ENCODE measurements at places on chromosomes 7 and 10.

DNA sequence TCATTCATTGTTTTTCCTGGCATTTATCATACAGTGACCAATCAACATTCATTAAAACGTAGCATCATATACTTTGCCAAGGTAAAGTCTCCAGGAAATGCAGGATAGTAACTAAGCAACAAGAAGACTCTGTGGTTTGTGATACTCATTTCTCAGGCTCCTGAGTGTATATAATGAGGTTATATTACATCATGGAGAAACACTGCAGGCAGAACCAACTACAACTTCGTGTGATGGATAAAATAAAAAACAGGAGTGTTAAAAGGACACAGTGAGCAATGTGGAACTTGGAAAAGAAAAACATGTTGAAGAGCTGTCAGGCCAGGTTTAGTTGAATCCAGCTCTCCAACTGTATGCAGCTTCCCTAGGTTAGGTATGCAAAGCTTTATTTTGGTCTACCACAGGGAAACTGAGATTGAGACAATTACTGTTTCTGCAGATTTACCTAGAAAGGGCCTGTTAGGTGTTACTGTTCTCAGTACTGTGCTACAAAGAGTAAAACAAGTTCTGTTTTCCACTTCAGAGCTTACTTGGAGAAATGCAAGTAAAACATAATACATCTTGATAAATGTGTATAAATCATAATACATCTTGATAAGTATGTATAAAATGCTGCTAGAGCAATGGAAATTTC lies 7.8 kb upstream of the CCNY start:
- DNase-seq, result no peak

- DNase-seq, result no peak
Observed at GRCh38 chr7:55150709-55151451, 132.1 kb downstream of the EGFR start.

DNA sequence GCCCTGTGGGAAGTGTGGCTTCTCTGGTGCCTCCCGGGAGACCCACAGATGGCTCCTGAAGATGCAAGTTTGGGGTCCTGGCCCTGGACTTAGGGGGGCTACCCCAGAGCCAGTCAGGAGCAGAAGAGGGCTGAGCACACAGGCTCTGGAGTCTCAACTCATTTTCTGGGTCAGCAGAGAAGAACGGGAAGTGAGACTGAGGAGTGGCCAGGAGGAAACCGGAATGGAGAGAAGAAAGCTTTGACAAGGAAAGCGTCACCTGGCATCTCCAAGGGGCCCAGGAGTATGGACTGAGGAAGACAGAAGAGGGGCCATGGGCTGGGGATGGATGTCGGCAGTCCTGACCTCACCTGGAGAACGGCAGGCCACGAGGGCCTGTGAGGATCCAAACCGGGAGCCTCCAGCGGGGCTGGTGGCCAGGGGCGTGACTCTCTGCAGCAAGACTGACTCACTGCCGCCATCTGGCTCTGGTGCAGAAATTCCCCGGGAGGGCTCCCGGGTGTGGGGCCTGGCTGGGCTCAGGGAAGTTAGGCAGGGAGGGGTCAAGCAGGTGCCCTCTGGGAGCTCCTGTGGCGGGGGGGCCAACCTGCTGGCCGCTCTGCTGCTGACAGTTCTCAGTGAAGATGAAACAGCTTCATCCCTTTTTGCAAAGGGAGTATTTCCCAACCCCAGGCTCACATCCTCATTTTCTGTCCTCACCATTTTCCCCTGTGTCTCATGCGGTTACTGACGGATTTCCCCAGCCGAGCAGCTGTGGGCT lies 23.6 kb downstream of the DAGLB start:
- no peak for DNase-seq

GRCh38 chr10:114523876-114524275 lies 119.6 kb upstream of the AFAP1L2 start:
- DNase-seq, result no peak

GRCh38 chr10:43230909-43231522 lies 35.8 kb downstream of the RASGEF1A start:
- no peak for DNase-seq

GRCh38 chr10:133157662-133158436 lies 2.2 kb upstream of the KNDC1 start:
- DNase-seq, result no peak

DNA sequence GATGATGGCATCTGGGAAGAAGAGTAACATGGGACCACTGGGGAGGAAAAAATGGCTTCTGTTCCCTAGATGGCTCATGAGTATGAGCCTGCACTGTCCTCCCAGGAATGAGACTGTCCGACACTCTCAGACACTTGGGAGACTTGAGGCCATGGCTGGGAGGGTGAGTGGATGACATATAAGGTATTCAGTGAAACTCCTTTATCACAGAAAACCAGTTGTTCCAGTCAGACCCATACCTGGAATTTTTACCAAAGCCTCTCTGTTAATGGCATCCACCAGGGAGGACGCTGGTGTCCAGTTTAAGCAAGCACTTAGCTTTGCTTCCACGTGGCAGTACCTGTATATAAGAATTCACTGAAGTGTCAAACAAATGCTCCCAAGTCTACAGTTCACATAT lies 116.7 kb upstream of the C10orf90 start:
- DNase-seq, result no peak

DNA sequence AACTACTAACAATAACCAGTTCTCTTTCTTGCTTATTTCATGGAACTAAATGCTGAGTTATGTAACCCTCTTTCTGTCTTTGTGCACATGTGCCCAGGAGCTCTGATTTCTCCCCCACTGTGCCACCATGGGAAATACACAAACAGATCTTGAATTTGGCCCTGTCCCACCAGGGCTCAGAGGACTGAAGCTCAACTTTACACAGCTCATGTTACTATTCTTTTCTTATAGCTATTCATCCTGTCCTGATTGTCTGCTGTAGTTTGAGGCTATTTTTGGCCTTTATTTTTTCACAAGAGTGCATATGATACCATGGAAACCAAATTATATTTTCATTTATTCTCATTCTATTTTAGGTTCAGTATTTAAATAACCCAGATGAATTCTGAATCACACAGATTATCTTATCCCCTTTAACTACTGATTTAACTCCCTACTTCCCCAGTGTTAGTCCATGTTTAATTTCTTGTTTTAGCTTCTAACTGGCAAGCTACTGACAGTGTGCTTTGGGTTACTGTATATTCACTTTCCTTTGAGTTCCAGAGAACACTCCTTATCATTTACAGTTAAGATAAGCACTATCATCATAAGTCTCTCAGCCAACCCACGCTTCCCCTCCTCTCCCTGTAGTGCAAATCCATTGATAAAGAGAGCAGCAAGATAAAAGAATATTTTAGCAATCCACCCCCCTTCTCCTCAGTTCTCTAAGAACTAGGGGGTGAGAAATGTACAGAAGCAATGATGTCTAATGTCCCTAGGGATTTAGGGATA lies 71.8 kb upstream of the GSDME start:
- DNase-seq, result no peak

DNA sequence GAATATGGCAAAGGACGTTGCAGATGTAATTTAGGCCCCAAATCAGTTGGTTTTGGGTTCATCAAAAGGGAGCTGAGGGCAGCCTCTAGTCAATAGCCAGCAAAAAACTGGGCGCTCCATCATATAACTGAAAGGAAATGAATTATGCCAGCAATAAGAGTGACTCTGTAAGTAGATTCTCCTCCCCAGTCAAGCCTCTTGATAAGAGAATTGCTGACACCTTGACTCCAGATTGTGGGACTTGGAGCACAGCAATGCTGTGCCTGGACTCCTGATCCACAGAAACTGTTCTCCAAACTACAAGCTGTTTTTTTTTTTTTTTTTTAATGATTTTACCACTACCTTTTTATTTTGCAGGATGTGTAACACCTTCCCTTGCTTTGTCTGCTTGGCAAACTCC lies 25.5 kb downstream of the ZFAND4 start:
- no peak for DNase-seq

DNA sequence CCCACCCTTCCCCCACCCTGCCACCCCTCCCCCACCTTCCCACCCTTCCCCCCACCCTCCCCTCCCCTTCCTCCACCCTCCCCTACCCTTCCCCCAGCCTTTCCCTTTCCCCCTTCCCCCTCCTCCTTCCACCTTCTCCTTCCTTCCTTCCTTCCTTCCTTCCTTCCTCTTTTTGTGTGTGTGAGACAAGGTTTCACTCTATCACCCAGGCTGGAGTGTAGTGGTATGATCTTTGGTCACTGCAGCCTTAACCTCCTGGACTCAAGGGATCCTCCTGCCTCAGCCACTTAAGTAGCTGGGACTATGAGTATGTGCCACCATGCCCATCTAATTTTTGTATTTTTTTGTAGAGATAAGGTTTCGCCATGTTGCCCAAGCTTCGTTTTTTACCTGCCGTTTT lies 35.2 kb downstream of the CYP17A1 start:
- no peak for DNase-seq

DNA sequence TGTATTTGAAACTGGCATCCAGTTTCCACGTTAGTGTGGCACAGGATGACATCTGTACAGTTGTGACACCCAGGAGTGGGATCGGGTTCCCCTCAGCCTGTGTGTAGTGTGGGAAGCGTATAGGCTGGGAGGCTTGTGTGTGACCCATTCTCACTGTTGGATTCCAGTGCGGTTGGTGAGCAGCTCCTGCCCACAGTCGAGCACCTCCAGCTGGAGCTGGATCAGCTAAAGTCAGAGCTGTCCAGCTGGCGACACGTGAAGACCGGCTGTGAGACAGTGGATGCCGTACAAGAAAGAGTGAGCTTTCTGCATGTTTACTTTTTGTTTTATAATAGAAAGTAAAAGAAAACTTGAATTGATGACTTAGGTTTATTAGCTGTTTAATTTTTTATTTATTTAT lies 18.7 kb upstream of the GET4 start:
- no peak for DNase-seq

- no peak for DNase-seq
Observed at GRCh38 chr10:129483430-129484010, 16.5 kb downstream of the MGMT start.

DNA sequence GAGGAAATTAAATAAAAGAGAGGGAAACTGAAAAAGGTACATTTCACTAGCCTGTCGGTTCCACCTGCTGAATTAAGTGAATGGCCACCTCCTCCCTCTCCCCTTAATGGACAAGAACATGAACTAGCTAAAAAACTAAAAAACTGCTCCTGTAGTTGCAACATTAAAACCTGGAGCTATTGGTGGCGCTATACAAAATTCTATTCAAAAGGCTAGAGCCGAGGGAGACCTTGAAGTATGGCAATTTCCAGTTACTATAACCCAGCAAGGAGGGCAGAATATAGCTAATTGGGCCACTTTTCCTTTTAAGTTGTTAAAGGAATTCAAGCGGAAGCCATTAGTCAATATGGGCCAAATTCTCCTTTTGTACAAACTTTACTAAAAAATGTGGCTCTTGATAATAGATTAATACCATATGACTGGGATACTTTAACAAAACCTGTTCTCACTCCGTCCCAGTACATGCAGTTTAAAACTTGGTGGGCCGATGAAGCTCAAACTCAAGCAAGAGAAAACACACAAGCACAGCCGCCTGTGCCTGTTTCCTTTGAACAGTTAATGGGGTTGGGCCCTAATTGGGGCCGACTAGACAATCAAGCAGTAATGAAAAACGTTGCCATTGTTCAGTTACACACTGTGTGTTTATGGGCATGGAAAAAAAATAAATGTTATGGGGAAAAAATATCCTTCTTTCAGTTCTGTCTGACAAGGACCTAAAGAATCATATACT lies 6.5 kb upstream of the CHST3 start:
- no peak for DNase-seq

DNA sequence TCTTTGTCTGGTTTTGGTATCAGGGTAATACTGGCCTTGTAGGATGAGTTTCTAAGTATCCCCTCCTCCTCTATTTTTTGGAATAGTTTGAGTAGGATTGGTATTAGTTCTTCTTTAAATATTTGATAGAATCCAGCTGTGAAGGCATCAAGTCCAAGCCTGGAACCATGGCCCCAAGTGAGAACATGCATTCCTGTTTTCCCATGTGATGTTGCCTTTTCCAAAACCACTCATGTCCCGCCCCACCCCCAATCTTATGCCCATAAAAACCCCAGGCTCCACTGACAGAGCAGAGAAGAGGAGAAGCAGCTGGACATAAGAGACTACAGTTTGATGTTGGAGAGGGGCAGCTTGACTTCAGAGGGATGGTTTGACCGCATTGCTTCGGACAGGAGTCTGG lies 71.2 kb downstream of the MINPP1 start:
- no peak for DNase-seq

GRCh38 chr10:51585742-51586141 lies 113.7 kb downstream of the CSTF2T start:
- DNase-seq, result no peak

GRCh38 chr10:119283818-119284217 lies 76.4 kb downstream of the GRK5 start:
- no peak for DNase-seq

- peak; percentile 46 for DNase-seq
Observed at GRCh38 chr7:73521636-73522104, 423 bp downstream of the BAZ1B start.
